NCI-H1092 (cell line): ENCODE measurements at places on chromosomes 1 and 21.

DNA sequence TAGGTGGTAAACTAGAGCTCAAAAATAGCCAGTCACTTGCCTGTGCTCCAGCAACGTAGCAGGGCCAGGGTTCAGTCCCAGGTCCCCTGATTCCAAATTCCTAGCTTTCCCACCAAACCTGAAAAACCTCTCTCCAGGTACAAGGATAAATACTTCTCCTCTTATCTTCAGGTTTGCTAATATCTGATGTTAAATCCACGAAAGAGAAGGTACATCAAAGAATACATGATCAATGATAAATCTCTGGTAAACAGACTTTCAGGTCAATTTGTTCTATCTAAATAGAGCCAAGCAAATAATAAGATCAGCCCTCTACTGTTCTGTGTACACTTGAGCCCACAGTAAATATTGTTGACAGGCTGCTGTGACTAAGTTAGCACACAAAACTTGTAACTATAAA is 52.1 kb upstream of the AKT3 start:
- DNase-seq = no peak

GRCh38 chr1:179077396-179077795 is 4.5 kb upstream of the TOR3A start:
- no peak for DNase-seq

- DNase-seq = no peak
Observed at GRCh38 chr1:6666696-6667095, 34.9 kb downstream of the DNAJC11 start.

GRCh38 chr1:6795661-6796060 is 10.4 kb downstream of the CAMTA1 start:
- DNase-seq = no peak

- DNase-seq = no peak
Observed at GRCh38 chr1:24996983-24997893, 67.2 kb upstream of the RUNX3 start.

- DNase-seq = no peak
Observed at GRCh38 chr1:3919706-3920105, 19.6 kb upstream of the C1orf174 start.

DNA sequence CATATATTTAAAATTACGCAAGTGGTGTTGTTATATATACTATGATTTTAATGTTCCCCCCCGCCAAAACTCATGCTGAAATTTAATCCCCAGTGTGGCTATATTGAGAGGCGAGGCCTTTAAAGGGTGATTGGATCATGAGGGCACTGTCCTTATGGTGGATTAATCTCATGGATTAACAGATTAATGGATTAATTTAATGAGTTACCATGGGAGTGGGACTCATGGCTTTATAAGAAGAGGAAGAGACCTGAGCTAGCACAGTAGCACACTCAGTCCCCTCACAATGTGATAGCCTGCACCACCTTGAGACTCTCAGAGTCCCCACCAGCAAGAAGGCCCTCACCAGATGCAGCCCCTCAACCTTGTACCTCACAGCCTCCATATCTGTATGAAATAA is 34.8 kb downstream of the C1orf198 start:
- DNase-seq = no peak

- no peak for DNase-seq
Observed at GRCh38 chr1:64242895-64243756, 39.7 kb downstream of the UBE2U start.
